ENCODE measurements at places on chromosomes 16 and 17.
A peak's percentile ranks its signal among the peaks of the same experiment; 100 is the strongest.

DNA sequence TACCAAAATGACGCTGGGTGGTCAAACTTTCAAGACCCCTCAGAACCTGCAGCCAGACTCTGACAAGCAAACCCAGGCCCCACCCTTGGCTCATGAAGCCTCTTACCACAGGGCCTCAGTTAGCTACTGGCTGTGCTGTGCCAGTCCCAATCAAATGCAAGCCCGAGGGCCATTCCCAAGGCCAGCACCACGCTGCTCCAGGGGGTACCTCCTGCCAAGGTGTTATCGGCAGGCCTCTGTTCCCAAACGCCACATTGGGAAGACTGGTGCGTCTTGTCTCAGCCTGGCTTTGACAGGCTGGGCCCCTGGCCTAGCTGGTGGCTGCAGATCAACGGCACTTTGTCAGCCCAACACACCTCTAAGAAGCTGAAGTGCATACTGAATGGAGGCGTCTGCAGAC, 35.8 kb upstream of the NOG start:
- DNase-seq = no peak

DNA sequence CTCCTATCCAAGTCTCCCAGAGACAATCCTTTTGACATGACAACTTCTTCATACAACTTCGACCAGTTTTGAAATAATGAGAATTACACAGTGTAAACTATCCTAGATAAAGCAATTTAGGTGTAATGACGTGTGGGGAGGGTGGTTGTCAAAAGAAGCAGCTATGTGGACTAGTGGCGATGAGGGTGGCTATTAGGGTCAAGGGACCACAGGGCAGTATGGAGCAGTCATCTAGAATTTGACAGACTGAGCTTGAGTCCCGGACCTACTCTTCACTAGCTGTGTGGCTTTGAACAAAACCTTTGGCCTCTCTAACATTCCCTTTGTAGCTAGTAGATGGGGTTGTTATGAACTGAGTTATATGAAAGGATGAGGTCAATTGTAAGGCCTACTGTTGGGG, 247.1 kb downstream of the HAPSTR1 start:
- no peak for DNase-seq

- DNase-seq = no peak
Measured at GRCh38 chr16:48442379-48442778, 57.2 kb upstream of the SIAH1 start.

GRCh38 chr17:75878174-75878998, at the start of gene TRIM47:
TRIM47 (minus strand) TSS chr17:75878581; CDS start chr17:75878548, 33 bp downstream.
- DNase-seq = no peak

DNA sequence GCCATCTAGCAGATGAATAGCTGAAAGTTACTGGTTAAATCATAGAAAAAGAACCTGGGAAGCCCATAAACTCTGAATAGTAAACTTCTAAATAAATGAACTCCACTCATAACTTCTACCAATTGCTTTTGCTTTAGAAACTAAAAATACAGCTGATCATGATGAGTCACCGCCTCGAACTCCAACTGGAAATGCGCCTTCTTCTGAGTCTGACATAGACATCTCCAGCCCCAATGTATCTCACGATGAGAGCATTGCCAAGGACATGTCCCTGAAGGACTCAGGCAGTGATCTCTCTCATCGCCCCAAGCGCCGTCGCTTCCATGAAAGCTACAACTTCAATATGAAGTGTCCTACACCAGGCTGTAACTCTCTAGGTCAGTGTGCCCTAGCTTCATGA, 9.7 kb downstream of the KAT7 start:
- DNase-seq = no peak

GRCh38 chr17:55416000-55416399, 5.6 kb downstream of the MMD start:
- no peak for DNase-seq

DNA sequence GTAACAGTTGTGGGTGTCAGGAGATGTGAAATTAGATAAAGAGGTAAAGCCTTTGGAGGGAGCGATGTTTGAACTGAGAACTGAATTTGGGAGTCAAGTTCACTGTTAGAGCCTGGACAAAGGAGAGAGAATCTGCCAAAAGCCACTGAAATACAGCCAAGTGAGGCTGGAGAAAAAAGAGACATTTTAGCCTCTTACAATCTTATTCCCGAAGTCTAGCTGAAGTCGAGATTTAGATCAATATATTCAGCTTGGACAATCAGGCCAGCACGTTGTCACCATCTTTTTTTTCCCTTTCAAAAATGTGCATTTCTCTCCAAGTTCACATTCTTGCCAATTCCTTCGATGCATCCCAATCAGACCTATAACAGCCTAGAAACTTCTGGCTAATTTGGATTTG, 312.2 kb downstream of the RBFOX1 start:
- DNase-seq = no peak

DNA sequence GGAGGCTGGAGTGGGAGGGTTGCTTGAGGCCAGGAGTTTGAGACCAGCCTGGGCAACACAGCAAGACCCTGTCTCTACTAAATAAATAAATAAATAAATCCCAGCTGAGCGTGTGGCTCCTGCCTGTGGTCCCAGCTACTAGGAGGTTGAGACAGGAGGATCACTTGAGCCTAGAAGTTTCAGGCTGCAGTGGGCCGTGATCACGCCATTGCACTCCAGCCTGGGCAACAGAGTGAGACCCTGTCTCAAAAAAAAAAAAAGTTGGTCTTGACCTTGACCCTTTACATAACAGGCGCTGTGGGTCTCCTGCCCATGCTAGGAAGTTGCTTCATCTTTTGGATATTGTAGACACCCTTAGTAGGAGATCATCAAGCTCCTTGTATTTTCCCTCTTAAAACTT, 11.4 kb downstream of the ACSF2 start:
- no peak for DNase-seq

DNA sequence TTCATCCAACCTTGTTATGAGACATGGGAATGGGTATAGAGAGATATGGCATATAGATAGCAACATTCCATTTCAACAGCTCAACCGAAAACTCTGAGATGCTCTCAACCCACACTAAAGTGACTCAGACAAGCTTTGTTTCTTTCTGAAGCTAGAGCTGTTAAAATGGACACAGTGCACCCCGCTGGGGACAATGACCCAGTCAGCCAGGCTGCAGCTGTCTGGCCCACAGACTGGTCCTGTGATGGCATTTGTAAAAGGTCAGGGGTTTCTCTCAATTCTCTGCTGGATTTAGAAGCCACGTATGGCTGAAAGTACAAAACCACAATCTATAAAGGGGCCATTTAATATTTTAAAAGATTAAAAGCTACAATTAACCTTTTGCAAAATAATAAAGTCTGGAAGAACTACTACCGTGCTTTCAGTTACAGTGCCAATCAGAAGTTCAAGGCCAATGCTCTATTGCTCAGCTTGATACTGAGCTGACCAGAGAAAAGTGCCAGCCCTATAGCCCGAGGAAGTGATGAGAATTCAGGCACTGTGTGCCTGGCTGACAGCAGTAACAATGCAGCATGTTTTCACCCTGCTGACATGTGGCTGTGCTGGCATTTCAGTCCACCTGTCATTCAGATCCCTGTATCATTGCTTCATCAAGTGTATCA, 60.2 kb downstream of the TEX2 start:
- no peak for DNase-seq

- no peak for DNase-seq
Measured at GRCh38 chr17:16322636-16323035, 30.6 kb downstream of the CENPV start.

DNA sequence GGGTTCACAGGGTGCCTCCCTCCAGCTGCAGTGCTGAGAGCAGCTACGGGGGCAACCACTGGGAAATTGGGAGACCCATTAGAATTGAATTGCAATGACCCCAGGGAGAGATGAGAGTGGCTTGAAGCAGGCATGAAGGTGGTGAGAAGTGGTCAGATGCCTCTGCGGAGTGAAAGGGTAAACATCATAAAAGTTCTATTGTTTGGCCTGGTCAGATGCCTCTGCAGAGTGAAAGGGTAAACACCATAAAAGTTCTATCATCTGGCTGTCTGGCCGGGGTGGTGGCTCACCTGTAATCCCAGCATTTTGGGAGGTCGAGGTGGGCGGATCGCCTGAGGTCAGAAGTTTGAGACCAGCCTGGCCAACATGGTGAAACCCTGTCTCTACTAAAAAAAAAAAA, 53.5 kb downstream of the TNFRSF13B start:
- no peak for DNase-seq

DNA sequence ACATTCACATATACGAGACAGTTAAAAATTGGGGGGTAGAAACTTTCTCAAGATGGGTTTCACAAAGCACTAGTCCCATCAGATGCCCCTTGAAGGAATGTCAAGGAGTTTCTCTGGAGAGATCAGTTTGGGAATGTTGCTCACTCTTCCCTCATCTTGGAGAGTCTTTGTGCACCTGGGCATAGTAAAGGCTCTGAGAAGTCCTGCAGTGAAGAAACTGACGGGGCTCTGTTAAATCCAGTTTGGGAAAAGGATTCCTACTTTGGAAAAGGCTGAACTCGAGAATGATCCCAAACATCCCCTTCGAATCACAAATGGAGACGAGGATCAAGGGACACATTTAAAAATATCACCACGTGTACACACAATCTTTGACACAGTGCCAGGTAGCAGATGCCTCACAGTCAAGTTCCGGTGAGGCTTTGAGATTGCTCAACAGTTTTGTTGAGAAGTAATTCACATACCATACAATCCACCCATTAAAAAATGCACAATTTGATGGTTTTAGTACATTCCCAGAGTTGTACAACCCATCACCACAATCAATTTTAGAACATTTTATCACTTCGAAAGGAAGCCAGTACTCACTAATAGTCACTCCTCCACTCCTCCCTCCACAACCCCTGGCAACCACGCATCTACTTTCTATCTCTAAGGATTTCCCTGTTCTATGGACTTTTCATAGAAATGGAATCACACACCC, 203.4 kb upstream of the FOXF1 start:
- no peak for DNase-seq

DNA sequence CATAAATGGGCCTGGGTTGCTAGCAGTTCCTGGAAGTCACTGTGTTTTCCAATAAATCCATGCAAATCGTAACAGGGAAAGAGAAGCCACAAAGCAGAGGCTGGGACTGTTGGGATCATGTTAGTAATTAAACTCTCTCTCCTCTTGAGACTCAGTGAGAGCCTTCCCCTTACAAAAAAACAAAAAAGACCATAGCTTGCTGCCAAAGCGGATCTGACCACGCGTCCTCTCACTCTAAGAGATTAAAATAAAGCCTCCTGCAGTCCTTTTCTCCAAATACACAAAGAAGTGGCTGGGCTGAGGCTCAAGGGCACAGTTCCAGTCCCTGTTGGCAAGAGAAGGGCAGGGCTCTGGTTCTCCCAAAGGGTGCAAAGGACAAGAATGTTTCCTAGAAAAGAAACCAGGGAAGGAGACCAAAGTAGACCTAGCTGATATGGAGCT, 38.5 kb downstream of the PIGL start:
- DNase-seq = no peak

- DNase-seq = no peak
Measured at GRCh38 chr17:48231995-48232959, 124.7 kb downstream of the SNX11 start.

DNA sequence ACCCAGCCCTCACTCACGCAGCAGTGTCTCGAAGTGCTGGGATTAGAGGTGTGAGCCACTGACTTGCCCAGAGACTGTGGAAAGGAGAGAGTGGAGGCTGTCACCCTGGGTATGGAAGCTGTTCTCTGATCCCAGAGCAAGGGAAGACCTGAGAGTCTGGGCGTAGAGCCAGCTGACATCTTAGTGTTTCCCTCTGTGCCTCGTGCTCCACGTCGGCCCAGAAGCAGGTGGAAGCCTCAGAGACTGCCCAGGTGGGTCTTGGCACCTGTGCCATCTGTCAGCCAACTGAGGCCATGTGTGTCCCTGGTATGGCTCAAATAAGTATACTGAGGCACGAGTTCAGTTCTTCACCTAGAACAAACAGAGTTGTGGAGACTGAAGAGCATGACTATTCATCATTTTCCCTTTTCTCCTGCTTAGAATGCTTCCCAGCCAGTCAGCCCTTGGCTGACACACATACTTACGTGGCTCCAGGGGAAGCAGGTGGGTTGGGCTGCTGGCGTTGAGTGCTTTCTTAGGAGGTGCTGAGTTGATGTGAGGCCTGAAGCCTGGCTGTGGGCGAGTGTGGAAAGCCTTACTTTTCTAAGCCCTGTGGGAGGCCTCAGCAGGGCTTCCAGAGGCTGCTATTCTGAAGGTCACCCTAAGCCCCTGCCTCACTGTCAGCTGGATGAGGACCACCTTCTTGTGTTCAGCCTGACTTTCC, 8.1 kb downstream of the CTRL start:
- no peak for DNase-seq

DNA sequence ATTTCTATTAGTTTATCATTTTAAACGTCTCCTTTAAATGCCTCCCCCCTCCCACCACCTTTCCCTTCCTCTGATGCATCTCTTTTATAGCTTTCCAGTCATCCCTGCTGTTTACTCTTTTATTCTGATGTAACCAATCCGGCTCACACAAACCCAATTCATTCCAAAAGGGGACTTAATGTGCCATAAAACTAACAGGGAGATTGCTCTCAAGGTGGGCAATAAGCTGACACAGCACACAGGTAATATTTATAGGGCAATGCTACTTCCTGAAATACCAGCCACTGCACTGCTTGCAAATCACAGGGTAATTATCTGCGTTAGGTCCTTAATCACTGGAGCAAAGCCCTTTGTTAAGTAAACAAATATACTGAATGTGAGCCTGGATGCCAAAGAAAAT, 23.3 kb upstream of the CA10 start:
- no peak for DNase-seq

DNA sequence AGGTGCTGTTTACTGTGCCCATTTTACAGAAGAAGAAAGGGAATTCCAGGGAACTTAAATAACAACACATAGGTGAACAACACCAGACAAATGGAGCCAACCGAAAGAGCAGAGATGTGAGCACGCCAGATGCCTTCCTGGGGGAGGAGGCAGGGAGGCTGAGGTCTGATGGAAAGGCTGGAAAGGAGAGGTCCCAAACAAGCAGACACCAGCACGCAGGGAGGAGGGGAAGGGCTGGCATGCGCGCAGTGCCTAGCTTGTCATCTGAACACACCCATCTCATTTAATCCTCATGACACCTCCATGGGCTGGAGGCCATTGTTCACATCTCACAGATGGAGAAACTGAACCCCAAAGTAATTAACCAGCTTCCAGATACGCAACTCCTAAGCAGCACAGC, 20.9 kb upstream of the CACNG5 start:
- no peak for DNase-seq

DNA sequence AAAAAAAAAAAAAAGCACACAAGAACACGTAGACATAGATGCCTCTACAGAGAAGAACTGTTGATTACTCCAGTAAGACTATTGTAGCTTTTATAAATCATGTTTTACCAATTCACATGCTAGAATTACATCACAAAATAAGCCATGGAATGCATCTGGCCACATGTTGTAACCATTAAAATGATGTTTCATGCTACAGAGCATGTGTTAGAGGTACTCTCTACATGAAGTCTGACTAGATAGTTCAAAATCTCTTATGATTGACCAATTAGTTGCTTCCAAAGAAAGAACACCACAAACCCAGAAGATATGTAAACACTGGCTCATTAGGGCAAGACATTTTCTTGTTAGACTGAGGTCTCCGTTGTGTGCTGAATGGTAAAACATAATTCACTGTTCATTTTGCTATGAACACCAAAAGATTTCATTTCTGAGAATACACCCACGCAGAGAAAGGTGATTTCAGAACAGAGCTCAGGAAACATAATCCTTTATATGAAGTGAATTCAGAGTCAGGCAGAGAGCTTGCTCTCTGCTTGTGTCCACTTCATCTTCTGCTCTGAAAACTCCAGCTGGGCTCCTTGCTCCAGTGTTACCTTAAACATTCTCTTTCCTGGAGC, 411.4 kb upstream of the SOX9 start:
- DNase-seq = no peak

GRCh38 chr16:21302898-21303528, 24.9 kb upstream of the CRYM start:
- peak; percentile 57 for DNase-seq

Data from GM12865 (cell line).